ENCODE measurements at places on chromosomes 12 and 14.
A peak's percentile ranks its signal among the peaks of the same experiment; 100 is the strongest.

DNA sequence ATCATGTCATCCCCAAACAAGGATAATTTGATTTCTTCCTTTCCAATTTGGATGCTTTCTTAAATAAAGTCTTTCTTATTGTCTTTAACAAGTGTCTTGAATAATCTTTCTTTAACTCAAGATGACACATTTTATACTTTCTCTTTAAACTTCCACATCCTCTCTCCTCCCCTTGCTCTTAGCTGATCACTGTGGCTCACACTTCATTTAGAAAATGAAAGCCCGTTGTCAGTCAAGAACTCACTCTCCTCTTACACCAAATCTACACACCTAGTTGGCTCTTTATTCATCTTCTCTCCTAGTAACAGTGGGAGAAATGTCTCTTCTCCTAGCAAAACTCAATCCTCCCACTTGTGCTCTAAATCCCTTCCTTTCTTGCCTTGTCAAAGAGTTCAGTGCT lies 10.4 kb upstream of the RMST start:
- DNase-seq, result no peak

- no peak for DNase-seq
Observed at GRCh38 chr14:86989285-86989684, 1003.7 kb downstream of the GALC start.

- DNase-seq, result no peak
Observed at GRCh38 chr12:119292893-119293630, 41.5 kb upstream of the CCDC60 start.

DNA sequence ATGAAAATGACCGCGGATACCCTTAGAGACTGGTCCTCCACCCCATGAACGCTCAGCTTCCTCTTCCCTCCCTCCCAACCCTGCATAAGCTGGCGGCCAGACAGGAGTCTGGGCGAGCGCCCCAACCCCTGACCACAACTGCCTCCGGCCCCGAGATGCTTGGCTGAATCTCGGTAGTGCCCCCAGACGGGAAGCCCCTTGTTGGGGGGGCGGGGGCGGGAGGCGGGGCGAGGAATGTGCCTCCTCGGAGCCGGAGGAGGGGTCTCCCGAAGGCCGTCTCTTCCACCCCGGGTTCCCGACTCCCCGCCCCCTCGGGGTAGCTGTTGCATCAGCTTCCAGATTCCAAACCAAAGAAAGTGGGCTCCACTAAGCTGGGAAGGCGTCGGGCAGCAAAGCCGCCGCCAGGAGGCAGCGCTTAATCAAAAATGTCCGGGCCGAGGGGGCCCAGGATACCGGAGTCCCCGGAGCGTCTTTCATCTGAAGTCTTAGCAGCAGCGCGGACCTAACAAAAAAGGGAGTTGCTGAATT lies 7.1 kb upstream of the MRPL52 start:
- DNase-seq, result no peak

GRCh38 chr14:86166541-86166940 lies 636.6 kb downstream of the FLRT2 start:
- DNase-seq, result no peak

DNA sequence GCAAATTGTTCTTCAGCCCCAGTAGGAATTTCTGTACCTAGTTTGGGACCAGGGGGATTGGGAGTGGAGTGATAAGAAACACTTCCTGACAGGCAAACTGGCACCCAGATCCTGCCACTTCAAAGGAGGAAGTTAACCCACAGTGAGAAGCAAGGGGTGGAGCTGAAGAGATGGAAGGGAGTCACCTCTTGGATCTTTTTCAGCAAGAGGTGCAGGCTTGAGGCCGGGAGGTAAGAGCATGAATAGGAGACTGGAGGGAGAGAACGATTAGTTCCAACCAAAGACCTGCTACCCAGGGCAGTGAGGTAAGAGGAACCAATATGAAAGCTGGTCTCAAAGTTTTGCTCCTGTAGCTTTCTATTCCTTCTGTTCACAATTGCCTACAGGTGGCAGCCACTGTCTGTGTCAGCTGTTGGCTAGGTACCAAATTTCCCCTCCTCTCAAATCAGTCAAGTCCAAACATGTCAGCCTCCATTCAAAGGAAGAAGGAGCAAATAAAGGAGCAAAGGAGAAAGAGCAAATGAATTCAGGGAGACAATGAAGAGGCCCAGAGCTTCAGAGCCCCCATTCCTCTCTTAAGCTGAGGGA lies 14.9 kb upstream of the TAC3 start:
- peak; percentile 62 for DNase-seq

DNA sequence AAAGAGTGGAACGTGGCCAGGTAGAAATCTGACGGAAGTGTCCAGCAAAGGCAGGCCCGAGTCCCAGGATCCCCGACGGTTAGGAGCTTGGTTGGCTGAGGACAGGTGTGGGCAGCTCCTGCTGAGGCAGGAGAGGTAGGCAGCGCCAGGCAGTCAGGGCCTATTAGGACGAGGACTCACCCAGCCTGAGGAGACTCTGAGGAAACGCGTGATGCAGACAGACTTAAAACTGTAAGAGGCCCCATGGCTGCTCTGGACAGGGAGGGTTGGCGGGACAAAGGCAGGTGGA lies 255.7 kb upstream of the SFSWAP start:
- DNase-seq, result no peak

GRCh38 chr12:124474709-124475108 lies 92.7 kb downstream of the NCOR2 start:
- no peak for DNase-seq

- DNase-seq, result no peak
Observed at GRCh38 chr14:75182821-75183220, 6.4 kb upstream of the TMED10 start.

- peak; percentile 60 for DNase-seq
Observed at GRCh38 chr14:73785834-73786635, 65.6 kb upstream of the PTGR2 start.

DNA sequence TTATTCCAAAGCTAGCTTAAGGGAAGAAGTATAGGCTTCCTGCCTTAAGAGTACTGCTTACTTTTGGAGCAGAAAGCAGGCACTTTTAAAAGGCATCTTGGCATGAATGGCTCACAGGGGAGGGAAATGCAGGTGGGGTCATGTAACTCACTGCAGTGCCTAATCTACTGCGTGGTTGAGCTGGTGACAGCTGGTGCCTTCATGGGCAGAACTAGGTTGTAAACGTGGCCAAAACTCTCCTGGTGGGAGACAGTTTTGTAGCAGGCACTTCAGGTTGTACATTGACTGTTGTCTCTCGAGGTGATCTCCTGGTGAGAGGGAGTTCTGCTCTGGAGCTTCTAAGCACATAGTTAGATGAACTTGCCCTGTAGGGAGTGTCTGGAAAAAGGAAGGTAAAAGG lies 962.5 kb downstream of the DIO2 start:
- DNase-seq, result no peak

- peak; percentile 60 for DNase-seq
Observed at GRCh38 chr14:99261912-99262787, 9.8 kb downstream of the BCL11B start.

- DNase-seq, result no peak
Observed at GRCh38 chr14:101991352-101991751, 27.0 kb downstream of the DYNC1H1 start.

DNA sequence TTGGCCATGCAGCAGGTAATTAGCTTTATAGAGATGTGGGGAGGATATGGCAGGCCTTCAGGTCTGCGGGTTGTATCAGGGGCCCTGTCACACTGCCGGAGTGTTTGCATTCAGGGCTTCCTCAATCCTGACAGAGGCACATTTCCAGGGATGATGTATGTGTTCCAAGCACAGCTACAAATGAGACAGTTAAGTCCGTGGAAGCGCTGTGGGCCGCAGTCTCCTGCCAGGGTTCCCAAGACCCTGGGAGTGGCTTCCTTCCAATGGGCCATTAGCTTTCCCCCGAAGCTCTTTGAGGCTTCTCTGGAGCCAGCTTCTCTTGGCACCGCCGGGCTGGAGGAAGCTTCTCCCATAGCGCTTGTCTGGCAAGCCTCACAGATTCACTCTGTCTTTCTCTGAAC lies 1524.7 kb upstream of the TMEM132C start:
- no peak for DNase-seq

- no peak for DNase-seq
Observed at GRCh38 chr12:65896743-65897142, 72.5 kb downstream of the HMGA2 start.

GRCh38 chr12:62934799-62935674 lies at the start of gene PPM1H:
TSS of gene PPM1H (minus strand) at chr12:62935150. CDS start at chr12:62934736, 414 bp downstream.
- no peak for DNase-seq

DNA sequence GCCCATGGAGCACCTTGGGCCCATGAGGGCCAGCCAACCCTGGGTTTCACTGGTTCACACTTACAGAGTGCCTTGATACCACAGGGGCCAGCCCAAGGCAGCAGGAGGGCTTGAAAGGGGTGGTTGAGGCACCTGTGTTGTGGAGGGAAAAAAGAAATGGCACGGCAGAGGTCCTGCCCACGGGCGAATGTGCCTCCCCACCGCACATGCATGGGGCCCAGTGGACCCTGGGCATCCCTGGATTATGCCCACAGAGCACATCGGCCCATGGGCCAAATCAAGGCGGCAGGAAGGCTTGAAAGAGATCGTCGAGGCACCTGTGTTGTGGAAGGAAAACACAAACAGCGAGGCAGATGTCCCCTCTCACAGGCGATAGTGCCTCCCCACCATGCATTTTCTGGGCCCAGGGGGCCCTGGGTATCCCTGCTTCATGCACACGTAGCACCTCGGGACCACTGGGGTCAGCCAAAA lies 378.1 kb downstream of the ALG10 start:
- DNase-seq, result no peak
